Small intestine (tissue), 16 donors: ENCODE measurements at places on chromosomes 12 and 14. TPM values are rescaled to one million over a fixed set of nuclear protein-coding genes. Genes with fewer than 3 reads are reported as not detected.

The GYS2 gene
- polyA plus RNA-seq, result 0.01 TPM

- DNase-seq, result no peak
These were observed 132.7 kb downstream of the SLC41A2 start for GRCh38 chr12:104825408-104825807.

The RTL1 gene
- not detected for polyA plus RNA-seq

The PIK3C2G gene
- polyA plus RNA-seq, result 6.8 TPM

GRCh38 chr12:5379749-5380496 lies 52.0 kb upstream of the NTF3 start:
- no peak for DNase-seq

- peak; percentile 33 for DNase-seq
These were observed 1519.3 kb upstream of the TMEM132C start for GRCh38 chr12:126747530-126748149.

DNA sequence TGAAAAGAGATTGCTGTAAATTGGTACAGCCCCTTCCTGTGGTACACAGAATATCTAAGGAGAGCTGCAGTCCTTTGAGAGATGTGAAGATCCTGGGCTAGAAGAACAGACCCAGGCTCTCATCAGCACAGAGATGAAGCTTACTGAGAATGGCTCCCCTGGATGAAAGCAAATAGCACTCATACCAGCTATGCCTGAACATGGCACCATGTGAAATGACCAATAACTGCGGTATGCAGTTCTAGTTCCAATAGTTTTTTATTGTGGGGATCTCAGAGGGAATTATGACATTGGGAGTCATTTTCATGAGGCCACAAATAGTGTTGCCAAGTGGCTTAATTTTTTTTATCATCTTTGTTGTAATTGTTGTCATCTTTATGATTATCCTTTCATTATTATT lies 15.4 kb upstream of the TRHDE start:
- DNase-seq, result no peak

The HHIPL1 gene
- not detected for polyA plus RNA-seq

- DNase-seq, result peak; percentile 58
These were observed 256.3 kb upstream of the SFSWAP start for GRCh38 chr12:131454418-131455217.

GRCh38 chr12:7872566-7873319 lies at the start of gene SLC2A14:
SLC2A14 (minus strand) TSS chr12:7872915; CDS start chr12:7869880, 3,035 bp downstream.
- DNase-seq, result no peak

- DNase-seq, result no peak
These were observed 88.4 kb downstream of the TMCC3 start for GRCh38 chr12:94561943-94562411.

GRCh38 chr14:72822946-72823611 lies 70.8 kb downstream of the DPF3 start:
- DNase-seq, result no peak

- no peak for DNase-seq
These were observed 956.4 kb upstream of the TMEM132C start for GRCh38 chr12:127310548-127310947.

GRCh38 chr14:93655078-93655750 lies 133.1 kb downstream of the PRIMA1 start:
- peak; percentile 62 for DNase-seq

- no peak for DNase-seq
These were observed 25.6 kb downstream of the ZFP36L1 start for GRCh38 chr14:68767248-68767645.

GRCh38 chr12:70393787-70394499 lies 27.9 kb downstream of the KCNMB4 start:
- DNase-seq, result peak; percentile 81

The ACRBP gene
- polyA plus RNA-seq, result 2.8 TPM

The GTF2A1 gene
- polyA plus RNA-seq, result 7.0 TPM

The KERA gene
- not detected for polyA plus RNA-seq

- no peak for DNase-seq
These were observed 6.0 kb upstream of the CIROP start for GRCh38 chr14:23110579-23111365.

DNA sequence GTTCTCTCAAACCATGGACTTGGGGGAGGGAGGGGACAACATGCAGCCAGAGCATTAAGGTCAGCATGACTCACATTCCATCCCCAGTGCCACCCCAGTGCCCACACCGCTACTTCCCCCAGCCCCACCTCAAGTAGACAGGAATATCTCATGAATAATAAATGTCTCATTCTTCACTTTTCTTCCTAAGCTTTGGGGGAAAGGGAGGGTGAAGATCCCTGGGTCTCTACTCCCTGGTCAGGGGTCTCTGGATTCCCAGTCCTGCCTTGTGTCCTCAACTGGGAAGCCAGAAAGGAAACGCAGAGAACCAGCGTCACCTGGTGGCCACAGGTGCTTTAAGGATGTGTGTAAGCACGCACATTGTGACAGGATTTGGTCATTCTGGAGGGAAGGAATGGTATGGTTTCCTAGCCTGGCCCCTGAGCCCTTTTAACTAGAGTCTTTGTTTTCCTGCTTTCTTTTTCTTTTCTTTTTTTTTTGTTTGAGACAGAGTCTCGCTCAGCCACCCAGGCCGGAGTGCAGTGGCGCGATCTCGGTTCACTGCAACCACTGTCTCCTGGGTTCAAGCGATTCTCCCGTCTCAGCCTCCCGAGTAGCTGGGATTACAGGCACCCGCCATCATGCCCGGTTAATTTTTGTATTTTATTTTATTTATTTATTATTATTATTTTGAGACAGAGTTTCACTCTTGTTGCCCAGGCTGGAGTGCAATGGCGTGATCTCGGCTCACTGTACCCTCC lies 3.4 kb downstream of the GPR84 start:
- peak; percentile 86 for DNase-seq

DNA sequence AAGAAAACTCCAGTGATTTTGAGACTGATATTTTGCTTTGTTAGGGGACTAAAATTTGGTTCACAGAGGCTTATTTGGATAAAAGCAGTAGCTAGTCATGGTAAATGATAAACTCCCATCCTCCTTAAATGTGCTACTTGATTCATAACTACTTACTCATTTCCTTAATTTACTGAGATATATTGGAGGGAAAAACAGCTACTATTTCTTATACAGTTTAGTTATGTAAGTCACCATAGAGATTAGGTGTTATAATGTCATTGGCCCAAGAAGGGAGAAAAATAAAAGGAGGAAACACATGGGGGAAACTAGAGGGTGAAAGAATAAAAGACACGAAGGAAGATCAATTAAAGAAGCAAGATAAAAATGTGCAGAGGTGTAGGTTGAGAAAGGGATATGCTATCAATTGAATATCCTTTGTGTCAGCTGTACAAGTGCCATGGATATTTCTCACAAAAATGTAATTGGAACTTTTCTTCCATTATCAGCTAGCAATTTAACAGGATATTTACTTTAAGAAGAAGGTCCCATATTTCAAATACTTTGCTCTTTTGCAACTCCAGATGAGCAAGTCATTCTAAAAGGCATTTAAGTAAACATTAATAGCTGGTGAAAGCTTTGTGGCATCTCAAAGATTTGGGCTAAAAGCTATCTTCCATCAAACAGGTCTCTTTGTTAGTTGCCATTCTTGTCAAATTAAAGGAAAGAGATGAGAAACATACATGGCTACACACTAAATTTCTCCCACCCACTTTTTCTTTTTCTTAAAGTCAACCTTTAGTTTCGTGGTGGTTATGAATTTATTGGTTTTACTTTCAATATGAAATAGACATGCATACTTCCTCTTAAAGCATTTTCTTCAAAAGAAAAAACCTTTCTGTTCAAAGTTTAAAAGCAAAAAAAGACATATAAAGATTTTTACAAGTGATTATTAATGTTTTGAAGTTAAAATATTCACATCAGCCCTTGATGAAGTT lies 439.5 kb downstream of the CCER1 start:
- DNase-seq, result no peak

The TNFAIP2 gene
- polyA plus RNA-seq, result 7.2 TPM

DNA sequence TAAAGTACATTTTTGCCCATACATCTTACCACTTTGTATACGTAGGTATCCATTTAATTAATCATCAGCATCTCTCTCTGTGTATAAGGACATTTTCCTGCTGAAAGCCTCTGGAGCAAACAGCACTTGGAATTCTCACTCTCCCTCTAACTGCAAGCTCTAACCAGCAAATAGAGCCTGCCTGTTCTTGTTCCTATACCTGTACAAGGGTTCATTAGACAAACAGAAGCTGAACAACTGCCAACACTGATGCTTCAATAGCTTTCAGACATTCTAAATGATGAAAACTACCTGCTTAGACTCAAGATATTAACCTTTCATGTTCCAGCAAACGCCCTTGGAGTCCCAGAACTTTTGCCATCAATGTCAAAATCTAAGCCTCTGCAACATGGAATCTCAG lies 98.0 kb downstream of the KCNH5 start:
- no peak for DNase-seq

- no peak for DNase-seq
These were observed 699.9 kb downstream of the C12orf50 start for GRCh38 chr12:87329076-87329863.

The PLD4 gene
- not detected for polyA plus RNA-seq

GRCh38 chr14:95953111-95953724 lies 76.6 kb downstream of the TUNAR start:
- DNase-seq, result peak; percentile 9

GRCh38 chr14:91373591-91374254 lies 43.9 kb downstream of the CCDC88C start:
- peak; percentile 59 for DNase-seq

The NR4A1 gene
- polyA plus RNA-seq, result 15.1 TPM

DNA sequence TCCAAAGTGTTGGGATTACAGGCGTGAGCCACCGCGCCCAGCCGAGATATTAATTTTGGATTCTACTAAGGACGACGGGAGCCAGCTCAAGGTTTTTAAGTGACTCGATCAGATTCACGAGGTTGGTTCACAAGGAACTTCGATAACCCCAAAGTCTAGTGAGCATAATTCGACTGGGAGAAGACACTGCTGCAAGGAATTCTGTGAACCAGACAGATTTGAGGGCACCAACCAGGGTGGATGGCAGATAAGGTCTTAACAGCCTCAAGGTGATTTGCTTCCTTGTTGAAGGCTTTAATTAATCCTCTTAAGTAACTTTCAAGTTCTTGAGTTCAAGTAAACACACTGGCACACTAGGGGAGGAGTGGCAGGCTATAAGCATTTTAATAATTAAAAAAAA lies 1.1 kb upstream of the KLHDC2 start:
- DNase-seq, result peak; percentile 62

The IL26 gene
- not detected for polyA plus RNA-seq

DNA sequence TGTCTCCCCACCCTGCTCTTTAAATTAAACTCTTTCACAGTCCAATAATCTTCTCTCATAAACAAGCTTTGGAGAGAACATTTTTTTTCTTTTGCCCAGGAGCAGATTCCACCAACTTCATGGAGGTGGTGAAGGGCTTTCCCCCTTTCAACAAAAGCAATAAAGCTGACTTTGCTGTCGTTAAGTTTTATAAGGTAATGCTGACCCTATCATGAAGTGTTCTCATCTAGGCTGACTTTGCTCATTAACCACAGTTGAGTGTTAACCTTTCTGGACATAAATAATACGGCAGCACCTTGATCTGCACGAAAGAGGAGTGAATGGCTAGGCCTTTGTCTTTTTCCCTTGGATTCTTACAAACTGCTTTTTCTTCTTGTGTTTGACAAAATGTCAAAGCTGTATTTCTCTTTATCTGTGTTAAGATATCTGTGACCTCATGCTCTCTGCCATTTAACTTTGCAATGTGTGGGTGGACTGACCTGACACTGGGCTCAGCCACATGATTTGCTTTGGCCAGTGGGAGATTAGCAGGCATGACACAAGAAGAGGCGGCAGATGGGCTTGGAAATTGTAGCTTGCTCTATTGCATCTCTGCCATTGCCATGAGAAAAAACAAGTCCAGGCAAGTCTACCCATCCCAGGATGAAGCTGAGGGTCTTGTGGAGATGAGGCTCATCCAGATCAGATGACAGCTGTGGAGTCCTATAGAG lies 470.9 kb upstream of the CCDC196 start:
- peak; percentile 14 for DNase-seq

DNA sequence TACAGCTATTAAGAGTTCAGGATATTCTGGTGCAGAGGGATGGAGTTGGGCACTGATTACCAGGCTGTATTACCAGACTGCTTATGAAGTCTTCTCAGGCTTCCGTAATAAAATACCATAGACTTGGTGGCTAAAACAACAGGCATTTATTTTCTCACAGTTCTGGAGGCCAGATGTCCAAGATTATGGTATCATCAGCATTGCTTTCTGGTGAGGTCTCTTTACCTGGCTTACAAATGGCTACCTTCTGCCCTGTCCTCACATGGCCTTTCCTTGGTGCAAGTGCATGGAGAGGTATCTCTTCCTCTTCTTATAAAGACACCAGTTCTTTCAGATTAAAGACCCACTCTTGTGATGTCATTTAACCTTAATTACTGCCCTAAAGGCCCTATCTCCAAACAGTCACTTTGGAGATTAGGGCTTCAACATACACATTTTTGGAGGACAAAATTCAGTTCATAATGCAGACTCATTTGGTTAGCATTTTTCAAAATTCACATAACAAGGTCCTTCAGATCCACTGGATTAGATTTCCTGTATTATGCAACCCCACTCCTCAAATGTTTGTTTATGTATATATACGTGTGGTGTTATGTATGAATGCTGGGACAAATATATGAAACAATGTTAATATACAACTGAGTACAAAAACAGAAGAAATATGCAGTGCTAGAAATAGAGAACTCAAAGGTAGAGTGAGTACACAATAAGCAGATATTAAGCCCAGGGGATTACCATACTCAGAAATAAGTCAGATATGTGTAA lies 9.3 kb upstream of the ATP2B1 start:
- no peak for DNase-seq

DNA sequence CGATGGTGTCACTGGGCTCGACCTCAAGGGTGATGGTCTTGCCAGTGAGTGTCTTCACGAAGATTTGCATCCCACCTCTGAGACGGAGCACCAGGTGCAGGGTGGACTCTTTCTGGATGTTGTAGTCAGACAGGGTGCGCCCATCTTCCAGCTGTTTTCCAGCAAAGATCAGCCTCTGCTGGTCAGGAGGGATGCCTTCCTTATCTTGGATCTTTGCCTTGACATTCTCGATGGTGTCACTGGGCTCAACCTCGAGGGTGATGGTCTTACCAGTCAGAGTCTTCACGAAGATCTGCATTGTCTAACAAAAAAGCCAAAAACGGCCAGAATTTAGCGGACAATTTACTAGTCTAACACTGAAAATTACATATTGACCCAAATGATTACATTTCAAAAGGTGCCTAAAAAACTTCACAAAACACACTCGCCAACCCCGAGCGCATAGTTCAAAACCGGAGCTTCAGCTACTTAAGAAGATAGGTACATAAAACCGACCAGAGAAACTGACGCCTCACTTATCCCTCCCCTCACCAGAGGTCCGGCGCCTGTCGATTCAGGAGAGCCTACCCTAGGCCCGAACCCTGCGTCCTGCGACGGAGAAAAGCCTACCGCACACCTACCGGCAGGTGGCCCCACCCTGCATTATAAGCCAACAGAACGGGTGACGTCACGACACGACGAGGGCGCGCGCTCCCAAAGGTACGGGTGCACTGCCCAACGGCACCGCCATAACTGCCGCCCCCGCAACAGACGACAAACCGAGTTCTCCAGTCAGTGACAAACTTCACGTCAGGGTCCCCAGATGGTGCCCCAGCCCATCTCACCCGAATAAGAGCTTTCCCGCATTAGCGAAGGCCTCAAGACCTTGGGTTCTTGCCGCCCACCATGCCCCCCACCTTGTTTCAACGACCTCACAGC lies 717 bp downstream of the UBC start:
- DNase-seq, result peak; percentile 93

- no peak for DNase-seq
These were observed 6.8 kb downstream of the STAT6 start for GRCh38 chr12:57104292-57104910.
